ENCODE measurements at places on chromosomes 1 and 21.

- no peak for DNase-seq
Observed at GRCh38 chr1:61518670-61519400, 206.1 kb downstream of the TM2D1 start.

- DNase-seq: no peak
Observed at GRCh38 chr1:117009132-117009531, 7.6 kb downstream of the CD101 start.

DNA sequence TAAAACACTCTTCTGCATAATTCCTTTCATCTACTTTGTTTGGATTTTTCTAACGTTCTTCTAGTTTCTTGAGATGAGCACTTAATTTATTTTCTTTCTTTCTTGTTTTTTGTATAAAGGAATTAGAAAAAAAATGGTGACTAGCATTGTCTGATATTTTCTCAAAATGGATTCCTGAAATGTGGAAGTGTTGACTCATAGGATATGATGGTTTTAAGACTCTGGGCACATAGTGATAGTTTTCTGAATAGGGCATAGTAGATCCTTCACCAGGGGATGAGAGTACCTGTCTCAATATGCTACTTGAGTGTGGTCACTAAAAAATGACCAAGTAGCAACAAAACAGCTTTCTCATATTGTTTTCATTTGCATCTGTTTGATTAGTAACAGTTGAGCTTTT lies 100.9 kb downstream of the PEX14 start:
- no peak for DNase-seq

DNA sequence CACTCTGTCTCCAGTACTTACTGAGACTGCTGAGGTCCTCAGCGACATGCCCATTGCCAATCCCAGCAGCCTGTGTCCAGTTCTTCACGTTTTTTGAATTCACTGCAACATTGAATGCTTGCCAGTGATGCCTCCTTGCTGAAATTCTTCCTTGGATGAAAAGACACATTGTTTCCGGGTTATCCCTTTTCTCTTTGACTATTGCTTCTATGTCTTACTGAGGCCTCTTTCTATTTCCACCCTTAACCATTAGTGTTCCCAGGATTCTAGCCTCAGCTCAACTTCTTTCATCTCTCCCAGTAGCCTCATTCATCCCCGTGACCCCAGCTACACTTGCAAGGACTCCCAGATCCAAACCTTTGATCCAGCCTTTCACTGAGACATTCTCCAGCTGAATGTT lies 46.5 kb upstream of the KIF26B start:
- no peak for DNase-seq

DNA sequence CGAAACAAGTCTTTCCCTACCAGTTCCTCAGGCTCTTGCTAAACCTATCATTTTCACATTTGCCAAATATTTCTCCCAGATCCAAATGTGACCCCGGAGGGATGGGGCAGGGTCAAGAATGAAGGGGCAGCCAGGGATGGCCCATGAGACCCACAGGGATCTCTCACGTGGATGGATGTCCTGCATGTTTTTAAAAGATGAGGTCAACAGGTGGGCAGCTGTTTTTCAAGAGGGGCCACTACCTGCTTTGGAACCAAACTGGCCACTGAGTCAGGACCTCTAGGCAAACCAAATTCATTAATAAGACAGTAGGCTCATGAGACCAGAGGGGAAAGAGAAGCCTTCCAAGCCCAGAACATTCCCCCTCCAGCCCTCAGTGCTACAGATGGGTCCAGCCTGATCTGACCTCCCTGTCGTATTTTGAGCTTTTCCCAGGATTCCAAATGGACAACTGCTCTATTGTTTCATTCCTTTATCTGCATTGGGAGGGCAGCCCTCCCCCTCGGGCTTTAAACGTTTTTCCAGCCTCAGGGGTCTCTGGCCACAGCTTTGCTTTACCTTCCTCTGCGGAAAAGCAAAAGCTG lies 252.5 kb upstream of the IRF2BP2 start:
- DNase-seq: no peak

GRCh38 chr1:176174108-176174507 lies 33.0 kb downstream of the COP1 start:
- no peak for DNase-seq

GRCh38 chr1:168725831-168726230 lies 3.2 kb downstream of the DPT start:
- no peak for DNase-seq

DNA sequence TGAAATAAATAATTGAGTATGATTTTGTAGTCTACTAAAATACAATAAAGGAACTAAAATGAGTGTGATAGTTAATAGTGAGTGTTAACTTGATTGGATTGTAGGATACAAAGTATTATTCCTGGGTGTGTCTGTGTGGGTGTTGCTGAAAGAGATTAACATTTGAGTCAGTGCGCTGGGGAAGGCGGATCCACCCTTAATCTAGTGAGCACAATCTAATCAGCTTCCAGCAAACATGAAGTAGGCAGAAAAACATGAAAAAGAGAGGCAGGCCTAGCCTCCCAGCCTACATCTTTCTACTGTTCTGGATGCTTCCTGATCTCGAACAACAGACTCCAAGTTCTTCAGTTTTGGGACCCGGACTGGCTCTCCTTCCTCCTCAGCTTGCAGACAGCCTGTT lies 1716.6 kb downstream of the MRPL39 start:
- DNase-seq: no peak

GRCh38 chr1:159179906-159180305 lies 8.5 kb downstream of the CADM3 start:
- DNase-seq: no peak

- no peak for DNase-seq
Observed at GRCh38 chr1:233300326-233300725, 4.8 kb upstream of the PCNX2 start.

- DNase-seq: no peak
Observed at GRCh38 chr1:170590921-170591705, 59.1 kb downstream of the GORAB start.

DNA sequence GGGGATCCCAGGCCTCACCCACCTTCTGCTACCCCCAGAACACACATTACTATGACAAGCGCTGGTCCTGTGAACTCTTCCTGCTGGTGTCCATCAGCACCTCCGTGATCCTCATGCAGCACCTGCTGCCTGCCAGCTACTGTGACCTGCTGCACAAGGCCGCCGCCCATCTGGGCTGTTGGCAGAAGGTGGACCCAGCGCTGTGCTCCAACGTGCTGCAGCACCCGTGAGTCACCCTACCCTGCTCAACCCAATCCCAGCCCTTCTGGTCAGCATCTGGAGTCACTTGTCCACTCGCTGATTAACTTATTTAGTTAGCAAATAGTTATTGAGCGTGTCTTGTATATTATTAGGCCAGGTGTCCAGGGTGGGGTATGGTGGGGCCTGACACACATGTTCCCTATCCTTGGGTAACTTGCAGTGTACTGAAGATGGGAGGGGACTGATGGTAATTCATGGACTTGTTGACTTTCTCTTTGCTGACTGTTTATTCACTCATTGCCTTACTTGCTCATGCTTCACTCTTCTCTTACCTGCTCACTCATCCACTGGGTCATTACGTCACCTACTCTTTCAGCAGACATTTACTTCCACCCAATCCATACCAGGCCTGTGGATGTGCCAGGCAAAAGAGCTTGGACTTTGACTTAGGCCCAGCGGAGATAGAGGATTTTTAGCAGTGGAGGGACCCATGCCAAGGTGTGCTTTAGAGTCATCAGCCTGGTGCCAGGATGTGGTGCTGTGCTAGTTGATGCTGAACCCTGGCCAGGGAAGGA lies 12.9 kb upstream of the KPNA6 start:
- no peak for DNase-seq

DNA sequence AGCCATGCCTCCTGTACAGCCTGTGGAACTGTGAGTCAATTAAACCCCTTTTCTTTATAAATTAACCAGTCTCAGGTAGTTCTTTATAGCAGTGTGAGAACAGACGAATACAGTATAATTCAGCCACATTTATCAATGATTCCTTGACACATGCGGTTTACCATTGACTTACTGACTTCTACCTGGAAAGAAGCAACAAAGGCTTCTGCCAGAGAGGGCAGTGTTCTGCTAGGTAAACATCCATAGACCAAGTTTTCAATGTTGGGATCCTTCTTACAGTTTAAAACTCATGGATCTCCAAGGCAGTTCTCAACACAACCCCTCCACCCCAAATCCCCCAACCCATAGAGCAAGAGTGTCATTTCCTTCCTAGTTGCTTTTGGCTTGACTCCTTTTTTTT lies 150.6 kb downstream of the ZNF648 start:
- no peak for DNase-seq

GRCh38 chr1:115767403-115767802 lies 1.1 kb downstream of the CASQ2 start:
- no peak for DNase-seq

DNA sequence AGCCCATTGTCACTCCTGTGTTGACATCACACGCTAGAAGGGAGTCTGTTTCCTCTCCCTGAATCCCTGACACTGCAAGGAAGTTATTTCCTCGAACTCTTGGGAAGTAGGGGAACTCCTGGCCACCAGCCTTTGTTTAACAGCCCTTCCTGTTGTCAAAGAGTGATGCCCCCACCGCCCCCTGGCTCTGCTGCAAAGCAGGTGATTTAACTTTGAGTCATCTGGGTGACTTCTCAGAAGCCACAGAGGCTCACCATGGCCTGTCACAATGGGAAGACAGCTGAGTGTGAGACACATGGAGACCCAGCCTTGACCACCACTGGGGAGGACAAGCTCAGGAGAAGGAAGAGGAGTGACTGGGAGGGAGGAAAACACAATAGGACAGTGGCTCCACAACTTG lies 182.8 kb downstream of the PSMG1 start:
- no peak for DNase-seq

- DNase-seq: no peak
Observed at GRCh38 chr1:199490769-199491527, 536.6 kb upstream of the NR5A2 start.

DNA sequence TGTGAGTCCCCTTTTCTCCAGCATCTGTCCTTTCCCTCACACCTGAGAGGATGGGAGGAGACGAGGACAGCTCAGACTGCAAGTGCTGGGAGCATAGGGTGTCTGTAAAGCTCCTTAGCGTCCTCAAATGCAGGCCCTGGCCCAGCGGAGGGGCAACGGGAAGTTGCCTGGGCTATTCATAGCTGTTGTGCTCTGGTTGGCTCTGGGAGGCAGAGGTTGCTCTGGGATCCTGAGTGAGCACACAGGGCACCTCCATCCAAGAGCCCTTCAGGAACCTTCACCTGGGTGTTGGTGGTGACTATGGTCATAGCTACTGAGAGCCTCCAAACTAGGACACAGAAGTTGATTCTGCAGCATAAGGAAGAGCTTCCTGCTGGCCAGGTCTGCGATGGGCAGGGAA lies 2.6 kb downstream of the PADI1 start:
- no peak for DNase-seq

- DNase-seq: peak; percentile 86
Observed at GRCh38 chr1:25549273-25550154, 6.1 kb downstream of the LDLRAP1 start.

- no peak for DNase-seq
Observed at GRCh38 chr21:36369064-36369685, 16.0 kb upstream of the CHAF1B start.

DNA sequence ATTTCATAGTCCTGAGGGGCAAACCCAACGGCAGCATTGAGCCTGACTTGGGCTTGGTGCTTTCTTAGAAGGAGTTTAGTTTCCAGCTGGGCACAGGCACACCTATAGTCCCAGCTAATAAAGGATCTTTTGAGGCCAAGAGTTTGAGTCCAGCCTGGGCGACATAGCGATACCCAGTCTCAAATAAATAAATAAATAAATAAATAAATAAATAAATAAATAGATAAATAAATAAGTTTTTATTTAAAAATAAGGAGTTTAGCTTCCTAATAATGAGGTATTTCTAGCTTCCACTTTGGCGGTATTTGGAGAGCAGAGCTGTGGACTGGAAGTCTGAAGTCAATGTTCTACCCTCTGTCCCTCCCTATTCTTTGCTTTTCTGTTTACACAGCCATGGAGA lies 186.6 kb downstream of the URB2 start:
- no peak for DNase-seq

GRCh38 chr1:241482761-241483250 lies 36.7 kb downstream of the FH start:
- DNase-seq: no peak

DNA sequence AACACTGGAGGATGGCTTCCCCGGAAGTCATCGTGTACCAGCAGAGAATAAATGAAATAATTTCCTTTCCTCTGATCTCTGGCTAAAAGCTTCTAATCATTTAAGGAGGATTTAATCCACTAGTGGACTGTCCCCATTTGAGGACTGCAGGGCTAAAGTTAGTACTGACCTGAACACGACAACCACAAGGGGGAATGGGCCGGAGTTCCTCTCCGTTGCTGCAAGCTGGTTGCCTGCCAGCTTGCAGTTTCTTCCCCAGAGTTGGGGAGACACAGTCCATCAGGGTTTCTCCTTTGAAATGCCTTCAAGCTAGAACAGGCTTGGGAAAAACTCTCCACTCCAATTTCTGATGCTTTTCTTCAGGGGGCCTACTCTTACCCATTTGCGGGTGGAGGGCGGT lies 35.5 kb upstream of the NPL start:
- DNase-seq: no peak

GRCh38 chr1:192579010-192579738 lies 3.6 kb downstream of the RGS1 start:
- no peak for DNase-seq

All from stimulated activated CD4-positive, alpha-beta T cell treated with anti-CD3 and anti-CD28 coated beads, Interleukin-1b, Interleukin-23, amount 100 ng/mL, for 24 hours (primary cell).